HepG2 (cell line): ENCODE measurements at places on chromosomes 4 and X.

DNA sequence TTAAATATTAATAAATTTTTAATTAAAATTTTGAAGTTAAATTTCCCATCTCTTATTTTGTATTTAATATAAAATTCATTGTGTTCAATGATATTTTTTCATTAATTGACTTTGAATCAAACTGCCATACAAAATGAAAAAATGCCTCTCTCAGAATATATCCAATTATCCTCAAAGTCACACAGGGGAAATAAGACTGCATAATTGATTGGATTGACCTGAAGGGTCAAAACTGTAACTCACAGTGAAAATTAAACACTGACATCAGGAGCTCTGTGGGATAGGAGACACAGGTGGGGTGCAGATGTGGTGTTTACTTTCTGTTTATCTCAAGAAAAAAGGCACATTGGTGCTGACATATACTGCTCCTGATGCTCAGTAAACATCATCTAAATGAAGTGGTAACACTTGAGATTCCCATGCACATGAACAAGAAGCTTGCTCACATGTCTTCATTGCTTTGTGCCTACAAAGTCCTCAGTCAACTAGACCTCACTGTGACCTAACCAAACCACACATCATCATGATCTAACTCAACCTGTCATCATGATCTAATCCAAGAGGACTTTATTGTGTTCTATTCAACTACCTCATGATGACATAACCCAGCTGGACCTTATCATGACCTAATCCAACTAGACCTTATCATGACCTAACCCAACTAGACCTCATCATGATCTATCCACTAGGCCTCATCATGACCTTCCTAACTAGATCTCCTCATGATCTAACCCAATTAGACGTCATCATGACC is 83.7 kb downstream of the DHRSX start:
- no peaks in the 10 kb centered on the region for H3K4me1 ChIP-seq
- no peak overlapping the region for H3K27ac ChIP-seq

DNA sequence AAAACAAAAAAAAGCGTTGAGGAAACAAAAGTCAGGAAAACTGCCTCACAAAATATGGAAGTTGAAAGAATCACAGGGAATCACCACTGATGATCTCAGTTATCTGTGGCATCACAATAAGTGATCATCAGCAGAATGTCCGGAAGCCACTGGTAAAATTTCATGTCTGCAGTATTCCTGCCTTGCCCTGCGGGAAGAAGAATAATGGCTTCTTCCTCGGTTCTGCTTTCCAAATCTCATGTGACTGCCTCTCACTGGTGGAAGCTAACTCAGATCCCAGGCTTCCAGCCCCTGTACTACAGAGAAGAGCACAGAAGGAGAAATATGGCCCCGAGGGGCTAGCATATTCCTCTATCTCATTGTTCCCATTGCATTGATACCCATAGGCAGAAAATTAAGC is 12.7 kb upstream of the ZNF330 start:
- H3K4me3 ChIP-seq: no peak overlapping the region
- no peak overlapping the region for H3K27ac ChIP-seq
- H3K27me3 ChIP-seq: no peaks in the 10 kb centered on the region; the same call in 1 of the 2 replicates
- no peaks in the 10 kb centered on the region for H3K4me1 ChIP-seq
- no peaks in the 10 kb centered on the region for H3K36me3 ChIP-seq

DNA sequence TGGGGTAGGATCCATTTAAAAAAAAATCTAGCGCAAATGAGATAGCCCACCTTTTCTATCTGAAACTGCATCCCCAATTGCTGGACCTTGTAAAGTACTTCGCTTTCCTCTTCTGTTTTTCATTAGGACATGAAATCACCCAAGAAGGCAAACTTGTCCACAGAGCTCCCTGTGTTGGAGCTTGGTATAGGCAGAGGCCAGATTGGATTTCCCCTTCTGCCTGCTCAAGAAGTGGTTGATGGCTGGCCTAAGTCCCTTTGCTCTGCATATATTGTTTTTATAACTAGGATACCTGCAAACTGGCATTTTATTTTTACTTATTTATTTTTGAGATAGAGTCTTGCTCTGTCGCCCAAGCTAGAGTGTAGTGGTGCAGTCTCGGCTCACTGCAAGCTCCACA is 28.4 kb downstream of the RNF4 start:
- peaks cover 14% of the 10 kb centered on the region for H3K4me1 ChIP-seq
- no peaks in the 10 kb centered on the region for H3K27me3 ChIP-seq
- no peak overlapping the region for H3K27ac ChIP-seq

- no peak overlapping the region for H3K27ac ChIP-seq
- H3K4me3 ChIP-seq: no peak overlapping the region
- H3K4me1 ChIP-seq: no peaks in the 10 kb centered on the region
- no peaks in the 10 kb centered on the region for H3K27me3 ChIP-seq
- H3K36me3 ChIP-seq: no peaks in the 10 kb centered on the region
- no peak for DNase-seq
Observed at GRCh38 chrX:16312761-16313623, 145.7 kb downstream of the MAGEB17 start.

DNA sequence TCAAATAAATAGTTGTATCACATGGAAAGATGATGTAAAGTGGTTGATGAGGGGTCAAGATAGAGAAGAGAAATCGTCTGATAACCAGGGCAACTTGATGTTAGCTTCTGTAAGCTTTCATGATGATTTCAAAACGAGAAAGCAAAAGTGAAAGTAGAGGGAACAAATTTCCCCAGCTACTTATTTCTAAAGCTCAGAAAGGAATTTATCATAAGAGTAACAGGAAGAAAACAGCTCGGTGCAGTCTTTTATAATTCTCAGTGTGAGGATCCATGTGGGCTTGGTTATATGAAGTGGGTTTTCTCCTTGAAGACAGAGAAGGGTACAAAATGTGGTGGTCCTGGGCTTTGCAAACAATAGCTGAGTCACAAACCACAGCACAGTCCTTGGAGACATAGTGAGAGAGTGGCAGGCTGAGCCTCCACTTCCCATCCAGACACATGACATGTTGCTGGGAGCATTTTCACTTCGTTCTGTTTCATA is 32.1 kb upstream of the GLRA2 start:
- no peaks in the 10 kb centered on the region for H3K4me1 ChIP-seq
- H3K27ac ChIP-seq: no peak overlapping the region
- no peak overlapping the region for H3K4me3 ChIP-seq
- H3K36me3 ChIP-seq: no peaks in the 10 kb centered on the region
- H3K27me3 ChIP-seq: no peaks in the 10 kb centered on the region
- DNase-seq: no peak

DNA sequence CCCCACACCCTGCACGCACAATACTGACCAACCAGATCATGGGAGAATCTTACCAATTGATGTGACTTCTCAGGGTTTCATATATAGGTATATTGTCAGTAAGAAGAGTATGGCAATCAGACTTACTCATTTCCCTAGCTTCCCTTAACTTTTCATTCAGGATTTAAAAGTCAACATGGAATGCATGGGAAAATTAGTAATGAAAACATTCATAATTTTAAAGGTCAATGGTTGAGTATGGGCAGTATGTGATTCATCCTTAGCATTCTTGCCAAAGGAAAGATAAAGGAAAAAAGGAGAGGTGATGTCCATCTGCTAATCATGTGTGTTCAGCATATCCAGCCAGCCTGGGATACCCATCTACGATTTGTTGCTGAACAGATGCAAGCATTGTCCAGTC is 4.0 kb downstream of the DIPK2B start:
- no peak for DNase-seq
- no peak overlapping the region for H3K4me3 ChIP-seq
- H3K27me3 ChIP-seq: no peaks in the 10 kb centered on the region
- H3K4me1 ChIP-seq: no peaks in the 10 kb centered on the region

GRCh38 chr4:65670331-65671031 is at the start of gene EPHA5:
Gene EPHA5 (minus strand): TSS chr4:65670489. CDS start chr4:65669742, 747 bp downstream.
- DNase-seq: peak; percentile 3
- H3K27me3 ChIP-seq: 0 out of 2 replicates have a peak, but pooled peaks cover 3% of the 10 kb centered on the region
- no peak within 1 kb of the TSS for H3K27ac ChIP-seq
- H3K36me3 ChIP-seq: no peaks in the 10 kb centered on the region

DNA sequence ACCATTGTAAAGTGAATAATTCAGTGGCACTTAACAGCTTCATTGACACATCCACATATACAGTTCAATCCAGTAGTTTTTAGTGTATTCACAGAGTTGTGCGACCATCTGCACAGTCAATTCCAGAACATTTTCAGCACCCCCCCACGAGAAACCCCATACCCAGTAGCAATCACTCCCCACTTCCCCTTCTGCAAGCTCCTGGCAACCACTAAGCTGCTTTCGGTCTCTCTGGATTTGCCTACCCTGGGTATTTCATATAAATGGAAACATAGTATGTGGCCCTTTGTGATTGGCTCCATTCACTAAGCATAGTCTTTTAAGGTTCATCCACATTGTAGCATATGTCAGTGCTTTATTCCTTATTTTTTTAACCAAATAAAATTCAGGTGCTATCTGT is 10.0 kb downstream of the MSL3 start:
- H3K27me3 ChIP-seq: no peaks in the 10 kb centered on the region
- no peak for DNase-seq
- no peaks in the 10 kb centered on the region for H3K4me1 ChIP-seq
- no peaks in the 10 kb centered on the region; the same call in 1 of the 2 replicates for H3K36me3 ChIP-seq
- H3K27ac ChIP-seq: no peak overlapping the region
- H3K4me3 ChIP-seq: no peak overlapping the region

- no peaks in the 10 kb centered on the region for H3K27me3 ChIP-seq
- no peaks in the 10 kb centered on the region for H3K36me3 ChIP-seq
- DNase-seq: no peak
- peaks cover 13% of the 10 kb centered on the region; the same call in 1 of the 2 replicates for H3K4me1 ChIP-seq
Observed at GRCh38 chrX:80807606-80807991, 2.1 kb downstream of the BRWD3 start.

DNA sequence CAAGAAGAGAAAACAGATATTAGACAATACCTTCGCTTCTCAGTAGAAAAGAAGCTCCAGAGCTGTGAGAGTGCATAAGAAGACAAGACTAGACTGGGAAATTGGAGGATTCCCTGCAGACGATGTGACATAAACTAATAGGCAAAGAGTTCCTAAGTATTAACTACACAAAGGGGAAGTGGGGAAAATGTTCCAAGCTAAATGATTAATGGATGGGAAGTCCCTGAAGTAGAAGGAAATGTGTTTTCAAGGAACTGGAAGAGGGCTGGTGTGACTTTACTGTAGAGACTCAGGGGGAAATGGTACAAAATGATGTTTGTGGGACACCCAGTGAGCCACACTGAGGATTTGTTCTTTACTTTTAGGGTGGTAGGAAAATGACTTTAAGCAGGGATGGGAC is 69.7 kb upstream of the DCLK2 start:
- H3K4me3 ChIP-seq: no peak overlapping the region
- H3K27ac ChIP-seq: no peak overlapping the region
- no peak for DNase-seq
- H3K27me3 ChIP-seq: no peaks in the 10 kb centered on the region
- no peaks in the 10 kb centered on the region for H3K4me1 ChIP-seq

- H3K4me1 ChIP-seq: peaks cover 53% of the 10 kb centered on the region
- H3K27ac ChIP-seq: peak overlapping the region; percentile 62
- H3K36me3 ChIP-seq: peaks cover 10% of the 10 kb centered on the region; the same call in 2 of the 3 replicates
- H3K27me3 ChIP-seq: no peaks in the 10 kb centered on the region
Observed at GRCh38 chr4:158903472-158904043, 134.7 kb downstream of the FNIP2 start.

DNA sequence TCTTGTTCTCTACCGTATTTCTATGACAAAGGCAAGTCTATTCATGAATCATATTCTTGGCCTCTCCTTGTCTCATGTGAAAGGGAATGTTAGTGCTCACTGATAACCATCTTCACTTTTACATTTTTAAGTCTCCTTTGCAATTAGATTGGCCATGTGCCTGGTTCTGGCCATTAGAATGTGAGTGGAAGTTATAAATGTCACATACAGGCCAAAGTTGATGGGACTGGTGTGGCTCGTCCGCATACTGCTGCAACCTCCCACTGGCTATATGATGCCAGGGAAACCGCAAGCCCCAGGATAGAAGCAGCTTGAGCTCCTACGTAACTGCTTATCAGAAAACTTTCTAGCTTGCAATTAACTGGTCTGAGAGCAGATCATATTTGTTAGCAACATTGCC is 86.1 kb downstream of the MAGEC1 start:
- no peak overlapping the region for H3K27ac ChIP-seq
- H3K36me3 ChIP-seq: no peaks in the 10 kb centered on the region

DNA sequence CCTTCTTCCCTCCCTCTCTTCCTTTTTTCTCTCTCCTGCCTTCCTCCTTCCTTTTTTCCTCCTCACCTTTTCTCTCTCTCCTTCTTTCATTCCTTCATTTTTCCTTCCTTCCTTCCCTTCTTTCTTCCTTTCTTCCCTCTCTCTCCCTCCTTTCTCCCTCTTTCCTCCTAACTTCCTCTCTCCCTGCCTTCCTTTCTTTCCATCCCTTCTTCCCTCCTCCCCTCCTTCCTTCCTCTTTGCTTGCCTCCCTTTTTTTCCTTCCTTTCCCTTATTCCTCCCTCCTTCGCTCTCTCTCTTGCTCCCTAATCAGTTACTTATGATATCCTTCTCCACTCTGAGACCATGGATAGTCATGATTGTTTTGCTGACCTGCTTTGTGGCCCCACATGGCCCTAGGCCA is 56.7 kb upstream of the PUDP start:
- no peak overlapping the region for H3K4me3 ChIP-seq
- DNase-seq: no peak
- H3K27me3 ChIP-seq: no peaks in the 10 kb centered on the region
- no peaks in the 10 kb centered on the region for H3K36me3 ChIP-seq
- no peaks in the 10 kb centered on the region for H3K4me1 ChIP-seq

- no peak overlapping the region for H3K27ac ChIP-seq
- no peaks in the 10 kb centered on the region for H3K36me3 ChIP-seq
- H3K4me3 ChIP-seq: no peak overlapping the region
- no peak for DNase-seq
Observed at GRCh38 chrX:24479924-24480323, 14.8 kb downstream of the PDK3 start.

- H3K4me3 ChIP-seq: no peak overlapping the region
- H3K27me3 ChIP-seq: no peaks in the 10 kb centered on the region
- no peaks in the 10 kb centered on the region for H3K4me1 ChIP-seq
- no peaks in the 10 kb centered on the region for H3K36me3 ChIP-seq
- DNase-seq: no peak
Observed at GRCh38 chr4:48436318-48436717, 46.8 kb upstream of the SLC10A4 start.

DNA sequence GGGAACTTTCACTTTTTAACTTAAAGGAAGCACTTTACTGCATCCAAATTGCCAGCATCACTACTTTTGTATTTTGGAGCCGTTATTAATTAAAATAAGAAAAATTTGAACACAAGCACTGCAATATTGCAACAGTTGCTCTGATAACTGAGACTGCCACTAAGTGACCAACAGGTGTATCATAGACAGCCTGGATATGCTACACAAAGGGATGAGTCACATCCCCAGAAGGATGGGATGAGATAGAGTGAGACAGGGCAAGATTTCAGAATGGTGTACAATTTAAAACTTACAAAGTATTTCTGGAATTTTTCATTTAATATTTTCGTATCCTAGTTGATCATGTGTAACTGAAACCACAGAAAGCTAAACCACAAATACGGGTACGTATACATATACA is 204.1 kb downstream of the MAPK10 start:
- no peak overlapping the region for H3K27ac ChIP-seq
- no peaks in the 10 kb centered on the region for H3K4me1 ChIP-seq
- no peak overlapping the region for H3K4me3 ChIP-seq
- no peaks in the 10 kb centered on the region for H3K36me3 ChIP-seq

- H3K27ac ChIP-seq: no peak overlapping the region
- no peak for DNase-seq
- no peak overlapping the region for H3K4me3 ChIP-seq
- H3K36me3 ChIP-seq: no peaks in the 10 kb centered on the region
- no peaks in the 10 kb centered on the region for H3K4me1 ChIP-seq
- H3K27me3 ChIP-seq: no peaks in the 10 kb centered on the region
Observed at GRCh38 chr4:112910109-112910736, 139.2 kb upstream of the ANK2 start.
